Activated CD4-positive, alpha-beta T cell treated with anti-CD3 and anti-CD28 coated beads, Interleukin-2, amount 10 ng/mL, durations not matched to agents 7 days and 5 days (primary cell): ENCODE measurements at places on chromosomes 6 and 20. TPM values are rescaled to one million over a fixed set of nuclear protein-coding genes. Genes with fewer than 3 reads are reported as not detected.

GRCh38 chr6:29709188-29709587 lies 14.0 kb upstream of the HLA-F start:
- no peak for DNase-seq

DNA sequence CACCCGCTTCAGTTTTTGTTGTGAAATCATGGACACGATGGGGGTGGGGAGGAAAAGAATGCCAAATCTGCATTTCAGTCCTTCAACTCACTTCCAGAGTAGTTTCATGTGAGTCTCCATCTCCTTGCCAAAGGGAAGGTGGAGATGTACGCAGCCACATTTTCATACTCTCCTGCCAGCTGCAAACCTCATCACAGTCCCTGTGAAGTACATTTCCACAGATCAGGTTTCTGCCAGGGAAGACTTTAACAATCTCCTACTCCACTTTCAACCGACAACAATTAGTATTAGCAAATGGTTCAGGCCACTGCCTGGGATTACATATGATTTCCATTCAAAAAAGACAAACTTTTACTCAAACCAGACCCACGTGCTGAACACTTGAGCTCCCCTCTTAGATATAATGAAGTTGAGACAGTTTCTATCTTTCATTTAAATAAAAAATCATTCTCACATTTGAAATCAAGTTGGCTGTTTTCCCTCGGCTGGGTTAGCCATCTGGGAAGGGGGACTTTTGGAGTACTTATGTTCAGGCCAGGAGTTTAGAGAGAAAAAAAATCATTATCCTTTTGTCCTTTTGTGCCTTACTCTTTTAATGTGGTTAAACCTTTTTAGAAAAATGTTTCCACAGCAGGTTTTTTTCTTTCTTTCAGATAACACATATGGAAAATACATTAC lies 51.0 kb upstream of the CEP162 start:
- DNase-seq: no peak

Gene ZMYND8
- 55.6 TPM for total RNA-seq

- peak; percentile 56 for DNase-seq
These were observed 47.5 kb downstream of the DSTN start for GRCh38 chr20:17617212-17617867.

GRCh38 chr6:130240232-130240631 lies 17.5 kb upstream of the SAMD3 start:
- DNase-seq: no peak

- DNase-seq: peak; percentile 52
These were observed 674 bp downstream of the MAPK14 start for GRCh38 chr6:36028088-36028876.

Gene CD93
- 1.8 TPM for total RNA-seq

- no peak for DNase-seq
These were observed 78.3 kb downstream of the CD109 start for GRCh38 chr6:73774311-73774774.

DNA sequence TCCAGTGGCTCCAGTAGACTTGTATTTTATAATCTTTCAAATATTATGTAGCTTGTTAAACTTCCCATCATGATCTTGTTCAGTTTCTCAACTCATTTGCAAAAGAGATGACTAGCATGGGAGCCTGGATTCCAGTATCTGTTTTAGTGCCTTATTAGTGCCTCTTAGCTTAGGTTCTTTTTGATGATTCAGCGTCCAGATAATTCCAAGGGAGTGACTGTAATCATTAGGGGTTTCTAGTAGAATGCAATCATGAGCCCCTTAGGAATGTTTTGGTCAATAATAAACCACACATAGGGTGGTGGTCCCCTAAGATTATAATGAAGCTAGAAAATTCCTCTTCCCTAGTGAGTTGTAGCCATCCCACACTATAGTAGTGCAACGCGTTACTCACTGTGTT lies 7.0 kb downstream of the CD2AP start:
- no peak for DNase-seq

GRCh38 chr20:57261457-57262251 lies 4.8 kb downstream of the BMP7 start:
- DNase-seq: no peak

Gene PTK6
- 0.71 TPM for total RNA-seq
